ENCODE measurements at places on chromosomes 11 and 22.
A peak's percentile ranks its signal among the peaks of the same experiment; 100 is the strongest.

- ATAC-seq, result no peak
Measured at GRCh38 chr11:129613071-129613470, 202.6 kb upstream of the TMEM45B start.

DNA sequence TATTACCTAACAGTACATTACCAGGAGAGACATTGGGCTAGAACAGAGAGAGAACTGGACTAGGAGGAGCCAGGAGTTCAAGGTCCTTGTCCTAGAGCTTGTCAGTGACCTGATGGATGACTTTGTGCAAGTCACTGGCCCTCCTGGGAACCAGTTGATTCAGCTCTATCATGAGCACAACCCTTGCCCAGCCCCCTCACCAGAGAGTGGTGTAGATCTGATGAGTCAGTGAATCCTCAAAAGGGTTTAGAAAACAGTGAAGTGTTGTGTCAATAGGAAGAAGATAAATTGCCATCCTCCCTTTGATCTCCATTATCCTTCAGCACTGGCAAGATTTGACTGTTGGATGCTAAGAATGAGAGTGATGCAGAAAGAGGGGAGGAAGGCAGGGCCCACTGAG lies 24.3 kb downstream of the NEU3 start:
- ATAC-seq, result no peak

GRCh38 chr22:29055192-29055830 lies 6.3 kb downstream of the C22orf31 start:
- no peak for ATAC-seq

- ATAC-seq, result no peak
Measured at GRCh38 chr22:37697538-37697835, 639 bp downstream of the TRIOBP start.

DNA sequence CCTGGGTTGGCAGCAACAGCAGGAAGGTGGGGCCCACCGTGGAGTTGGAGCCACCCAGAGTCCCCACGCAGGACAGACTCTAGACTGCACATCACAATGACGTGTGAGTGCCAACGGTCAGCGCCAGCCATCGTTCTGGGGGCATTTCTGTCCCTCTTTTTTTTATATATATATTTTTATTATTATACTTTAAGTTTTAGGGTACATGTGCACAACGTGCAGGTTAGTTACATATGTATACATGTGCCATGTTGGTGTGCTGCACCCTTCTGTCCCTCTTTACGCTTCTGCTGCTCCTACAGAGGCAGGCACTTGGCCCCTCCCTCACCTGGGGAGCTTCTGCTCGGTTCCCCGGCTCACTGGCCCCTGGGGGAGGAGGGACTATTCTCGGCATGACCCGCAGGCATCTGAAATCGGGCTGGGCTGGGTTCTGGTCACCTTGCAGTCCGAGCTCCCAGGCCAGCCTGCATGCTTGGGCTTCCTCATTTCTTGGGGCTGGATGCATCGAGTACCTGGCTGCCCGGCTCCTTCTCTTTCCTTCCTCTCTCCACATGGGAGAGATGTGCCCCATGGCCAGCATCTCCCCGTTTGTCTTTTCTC lies 787.4 kb downstream of the TBC1D22A start:
- no peak for ATAC-seq

- no peak for ATAC-seq
Measured at GRCh38 chr11:126628790-126629621, 273.5 kb downstream of the ST3GAL4 start.

DNA sequence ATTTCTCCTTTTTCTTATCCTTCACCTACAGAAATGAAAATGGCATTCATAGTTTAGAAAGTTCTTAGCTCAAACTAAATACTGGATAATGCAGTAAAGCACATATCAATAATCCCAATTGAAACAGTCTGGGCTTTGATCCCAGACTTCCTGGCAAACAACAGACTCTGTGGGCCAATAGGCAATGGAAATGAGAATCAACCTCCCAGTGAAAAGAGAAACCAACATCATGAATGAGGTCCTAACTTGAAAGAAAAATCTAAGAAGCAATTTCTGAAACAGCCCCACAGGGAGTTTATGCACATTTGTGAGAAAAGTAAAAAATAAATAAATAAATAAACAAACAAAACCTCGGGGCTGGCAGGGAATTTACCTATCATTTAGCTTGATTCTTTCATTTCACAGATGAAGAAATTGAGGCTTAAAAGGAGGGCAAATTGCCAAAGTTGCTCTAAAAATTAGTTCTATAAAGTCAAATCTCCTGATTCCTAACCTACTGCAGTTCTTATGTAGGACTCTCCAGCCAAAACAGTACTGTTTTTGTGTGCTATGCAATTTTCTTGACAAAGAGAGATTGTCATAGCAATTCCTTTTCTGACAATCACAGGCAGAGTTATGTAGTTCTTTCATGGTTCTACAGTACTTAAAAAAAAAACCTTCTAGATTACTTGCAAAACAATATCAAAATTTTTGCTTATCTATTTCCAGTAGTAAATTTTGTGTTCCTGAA lies 265.8 kb downstream of the GRM5 start:
- ATAC-seq, result peak; percentile 69
